ENCODE measurements at places on chromosomes 16 and 17. TPM values are rescaled to one million over a fixed set of nuclear protein-coding genes. Genes with fewer than 3 reads are reported as not detected.

TIGD7 gene
- total RNA-seq, result 11.0 TPM

PLA2G10 gene
- total RNA-seq, result 0.18 TPM

FOXL1 gene
- 0.40 TPM for total RNA-seq

KREMEN2 gene
- total RNA-seq, result 5.6 TPM

WDR90 gene
- 12.3 TPM for total RNA-seq

KARS1 gene
- total RNA-seq, result 118 TPM

FAM20A gene
- 5.7 TPM for total RNA-seq

TMEM231 gene
- 6.3 TPM for total RNA-seq

HOXB5 gene
- total RNA-seq, result 0.13 TPM
